ENCODE measurements at places on chromosomes 1 and 21.

- DNase-seq, result no peak
Measured at GRCh38 chr1:178066908-178067614, 26.8 kb upstream of the RASAL2 start.

DNA sequence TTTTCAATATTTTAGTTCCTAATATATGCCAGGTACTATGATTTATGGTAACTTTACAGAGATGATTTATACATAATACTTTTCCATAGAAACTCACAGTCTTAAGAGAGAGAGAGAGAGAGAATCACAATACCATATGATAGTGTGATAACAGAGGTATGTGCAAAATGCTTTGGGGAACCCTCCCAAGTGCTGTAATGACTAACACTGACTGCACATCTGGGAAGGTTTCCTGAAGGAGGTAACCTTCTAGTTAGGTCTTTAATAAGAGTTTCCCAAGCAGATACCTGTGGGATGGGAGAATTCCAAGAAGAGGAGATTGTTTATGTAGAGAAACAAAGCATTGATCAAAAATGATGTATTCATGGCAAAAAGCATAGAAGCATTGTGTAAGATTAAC lies 34.6 kb upstream of the PIGC start:
- no peak for DNase-seq

DNA sequence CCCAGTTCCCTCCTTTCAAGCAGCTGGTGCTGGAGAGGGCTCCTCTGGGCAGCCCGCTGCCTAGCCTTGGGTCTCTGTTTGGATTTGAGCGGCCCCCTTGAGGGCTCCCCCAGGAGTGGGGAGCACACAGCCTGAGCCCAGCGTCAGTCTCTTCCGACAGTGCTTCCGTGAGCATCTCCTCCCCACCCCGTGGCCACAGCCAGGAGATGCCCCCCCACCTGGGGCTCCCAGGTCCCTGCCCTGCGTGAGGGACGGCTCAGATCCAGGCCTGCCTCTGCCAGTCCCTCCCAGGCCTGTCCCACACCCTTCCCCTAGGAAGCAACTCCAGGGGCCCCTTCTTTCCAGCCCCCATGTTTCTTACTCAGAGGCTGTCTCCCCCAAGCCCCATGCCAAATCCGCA lies 3.5 kb downstream of the SAMD11 start:
- DNase-seq, result no peak

- no peak for DNase-seq
Measured at GRCh38 chr1:198687429-198687828, 48.6 kb downstream of the PTPRC start.

DNA sequence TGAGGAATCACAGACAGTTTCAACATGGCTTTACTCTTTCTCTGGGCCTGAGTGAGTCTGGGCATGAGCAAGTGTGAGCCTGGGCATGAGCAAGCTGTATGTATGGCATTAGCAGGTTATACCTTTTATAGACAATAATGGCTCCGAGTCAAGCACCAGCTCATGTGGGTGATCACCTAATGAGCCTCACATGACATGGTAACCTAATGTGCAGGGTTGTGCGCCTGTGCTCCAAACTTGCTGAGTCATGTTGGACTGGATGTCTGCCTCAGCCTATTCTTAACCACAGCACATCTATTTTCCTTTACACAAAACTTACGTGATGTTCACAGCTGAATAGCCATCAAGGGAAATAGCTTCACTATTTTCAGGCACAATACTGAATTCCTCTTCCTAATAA lies 236.2 kb upstream of the NRIP1 start:
- DNase-seq, result no peak

DNA sequence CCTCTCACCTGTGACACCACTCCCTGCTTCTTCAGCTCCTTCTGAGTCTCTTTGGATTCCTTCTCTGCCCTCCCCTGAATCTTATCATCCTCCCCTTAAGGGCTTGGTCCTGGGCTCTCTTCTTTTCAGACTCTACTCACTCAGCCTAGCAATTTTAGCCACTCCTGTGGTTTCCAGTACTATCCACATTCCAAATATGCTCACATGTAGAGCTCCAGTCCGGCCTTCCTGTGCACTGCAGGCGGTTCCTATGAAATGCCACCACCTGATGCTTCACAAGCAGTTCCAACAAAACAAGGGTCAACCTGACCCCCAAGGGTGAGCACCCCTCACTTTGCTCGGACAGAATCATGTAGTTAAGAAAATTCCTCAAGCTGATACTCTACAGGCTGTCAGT lies 35.9 kb downstream of the MAB21L3 start:
- no peak for DNase-seq

GRCh38 chr1:6535214-6535613 lies 19.1 kb downstream of the NOL9 start:
- DNase-seq, result no peak

- no peak for DNase-seq
Measured at GRCh38 chr1:55893155-55893554, 678.0 kb upstream of the USP24 start.

- no peak for DNase-seq
Measured at GRCh38 chr1:223662943-223663342, 2.6 kb downstream of the CAPN8 start.

GRCh38 chr1:23809751-23810171 lies 9.2 kb upstream of the GALE start:
- peak; percentile 44 for DNase-seq

- DNase-seq, result no peak
Measured at GRCh38 chr1:31524186-31524901, 52.0 kb upstream of the TINAGL1 start.

DNA sequence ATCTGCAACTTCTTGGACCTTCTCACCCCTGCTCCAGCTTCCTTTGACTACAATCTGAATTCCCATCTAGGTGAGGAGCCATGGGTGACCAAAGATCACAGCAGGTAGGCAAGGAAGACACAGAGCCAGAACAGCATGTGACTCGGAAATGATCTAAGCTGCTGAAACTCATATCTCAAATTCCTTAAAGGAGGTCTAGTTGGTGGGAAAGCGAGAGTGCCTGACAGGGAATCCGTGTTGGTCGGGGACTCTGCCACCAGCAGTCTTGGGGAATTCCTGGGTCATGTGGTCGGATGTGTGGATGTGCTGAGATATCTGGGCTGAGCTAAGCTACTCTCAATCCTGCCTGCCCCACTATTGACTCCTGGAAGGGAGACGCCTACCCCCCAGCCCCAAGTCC lies 3.2 kb upstream of the NUAK2 start:
- DNase-seq, result no peak

- no peak for DNase-seq
Measured at GRCh38 chr1:93991271-93991670, 82.0 kb upstream of the GCLM start.

GRCh38 chr1:92826792-92827191 lies 5.0 kb upstream of the RPL5 start:
- DNase-seq, result no peak

DNA sequence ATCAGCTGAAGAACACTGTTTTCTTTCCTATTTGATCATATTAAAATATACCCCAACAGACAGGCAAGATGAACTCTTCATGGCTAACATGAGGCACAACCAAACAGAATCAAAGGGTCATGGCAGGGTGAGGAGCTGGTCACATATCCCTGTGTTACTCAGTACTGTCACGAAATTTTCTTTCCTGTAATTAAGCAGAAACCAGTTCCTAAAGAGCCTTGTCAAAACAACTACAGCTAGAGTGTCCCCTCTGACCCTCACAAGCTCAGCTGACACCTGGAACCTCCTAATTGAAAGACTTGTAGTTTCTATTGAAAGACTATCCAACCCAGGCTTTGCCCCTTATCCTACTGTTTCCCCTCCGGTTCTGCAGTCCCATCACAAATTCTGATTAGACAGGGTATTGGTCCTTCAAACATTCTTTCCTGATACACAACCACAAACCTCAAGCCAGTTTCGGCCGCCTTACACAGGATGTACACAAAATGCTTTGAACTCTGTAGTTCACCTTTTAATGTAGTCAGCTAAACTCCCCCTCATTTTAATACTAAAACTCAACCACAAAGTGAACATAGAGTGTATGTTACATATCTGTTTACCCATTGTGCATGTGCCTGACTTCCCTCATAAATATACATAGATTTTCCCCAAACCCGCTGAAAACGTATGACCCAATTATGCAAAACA lies 651.9 kb downstream of the MRPL39 start:
- DNase-seq, result no peak

DNA sequence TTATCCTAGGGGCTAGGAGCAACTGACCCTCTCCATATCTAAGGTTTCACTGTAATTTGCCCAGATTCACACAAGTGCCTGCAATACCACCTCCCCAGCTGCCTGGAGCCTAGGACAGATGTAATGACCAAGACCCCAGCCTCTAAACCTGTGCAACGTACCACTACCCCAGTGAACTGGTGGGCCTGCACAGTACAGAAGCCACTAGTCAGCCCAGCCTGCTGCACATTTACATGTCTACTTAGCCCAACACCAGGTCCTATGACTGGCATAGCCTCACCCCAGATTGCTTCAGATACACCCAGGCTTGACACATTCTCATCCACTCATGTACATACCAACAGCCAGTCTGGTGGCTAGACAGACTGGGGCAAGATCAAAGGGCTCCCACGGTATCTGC lies 1336.6 kb downstream of the BRINP3 start:
- no peak for DNase-seq

DNA sequence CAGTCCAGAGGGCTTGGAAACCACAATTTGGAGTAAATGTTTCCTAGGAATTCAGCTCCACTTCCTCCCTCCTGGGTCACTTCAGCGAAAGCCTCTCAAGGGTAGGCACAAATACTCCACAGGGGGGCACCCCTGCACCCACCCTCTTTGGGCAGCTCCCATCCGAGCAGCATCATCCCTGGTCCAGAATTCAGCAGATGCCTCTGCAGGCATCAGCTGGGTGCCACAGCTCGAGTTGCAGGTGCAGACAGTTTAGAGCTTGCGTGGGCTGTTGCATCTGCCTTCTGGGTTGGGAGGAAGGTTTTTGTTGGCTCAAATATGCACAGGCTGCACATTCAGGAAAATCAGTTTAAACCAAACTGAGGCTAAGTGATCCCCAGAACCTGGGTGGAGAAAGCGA lies 25.0 kb downstream of the KANK4 start:
- no peak for DNase-seq

- DNase-seq, result no peak
Measured at GRCh38 chr1:28640766-28641165, 2.1 kb downstream of the TAF12 start.

DNA sequence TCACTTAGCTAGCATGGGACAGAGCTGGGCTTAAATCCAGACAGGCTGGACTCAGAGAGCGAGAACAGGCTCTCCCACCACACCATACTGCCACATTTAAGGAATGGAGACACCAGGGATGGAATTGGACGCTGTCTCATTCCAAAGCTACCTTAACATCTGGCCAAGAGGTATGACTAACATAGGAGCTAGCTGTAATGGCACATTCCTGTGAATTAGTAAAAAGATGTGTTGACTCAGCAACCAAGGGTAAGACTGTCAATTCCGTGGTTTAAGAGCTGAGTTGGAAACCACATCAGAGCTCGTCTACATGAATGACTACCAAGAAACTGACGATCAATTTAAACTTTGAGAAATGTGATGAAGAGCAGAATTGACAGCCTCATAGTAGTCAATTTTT lies 8.3 kb upstream of the TNFRSF9 start:
- no peak for DNase-seq

- DNase-seq, result no peak
Measured at GRCh38 chr1:226110249-226111097, 48.0 kb downstream of the H3-3A start.

GRCh38 chr1:17635276-17635675 lies 95.8 kb downstream of the ARHGEF10L start:
- DNase-seq, result no peak
